RCC 7860 (cell line): ENCODE measurements at places on chromosomes 7 and 10.

GRCh38 chr7:23544913-23545354 is 13.2 kb upstream of the TRA2A start:
- peak; percentile 47 for DNase-seq

DNA sequence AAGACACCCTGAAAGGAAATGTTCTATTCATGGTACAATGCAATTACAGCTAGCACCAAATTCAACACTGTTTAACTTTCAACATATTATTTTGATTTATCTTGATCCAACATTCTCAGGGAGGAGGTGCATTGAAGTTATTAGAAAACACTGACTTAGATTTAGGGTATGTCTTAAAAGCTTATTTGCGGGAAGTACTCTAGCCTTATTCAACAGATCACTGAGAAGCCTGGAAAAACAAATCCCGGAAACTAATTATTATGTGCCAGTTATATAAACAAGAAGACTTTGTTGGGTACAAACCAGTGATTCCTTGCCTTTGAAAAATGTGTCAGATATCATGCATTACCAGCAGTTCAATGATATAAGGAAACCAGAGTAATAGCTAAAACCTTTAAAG is 160.1 kb downstream of the CFTR start:
- DNase-seq, result no peak

DNA sequence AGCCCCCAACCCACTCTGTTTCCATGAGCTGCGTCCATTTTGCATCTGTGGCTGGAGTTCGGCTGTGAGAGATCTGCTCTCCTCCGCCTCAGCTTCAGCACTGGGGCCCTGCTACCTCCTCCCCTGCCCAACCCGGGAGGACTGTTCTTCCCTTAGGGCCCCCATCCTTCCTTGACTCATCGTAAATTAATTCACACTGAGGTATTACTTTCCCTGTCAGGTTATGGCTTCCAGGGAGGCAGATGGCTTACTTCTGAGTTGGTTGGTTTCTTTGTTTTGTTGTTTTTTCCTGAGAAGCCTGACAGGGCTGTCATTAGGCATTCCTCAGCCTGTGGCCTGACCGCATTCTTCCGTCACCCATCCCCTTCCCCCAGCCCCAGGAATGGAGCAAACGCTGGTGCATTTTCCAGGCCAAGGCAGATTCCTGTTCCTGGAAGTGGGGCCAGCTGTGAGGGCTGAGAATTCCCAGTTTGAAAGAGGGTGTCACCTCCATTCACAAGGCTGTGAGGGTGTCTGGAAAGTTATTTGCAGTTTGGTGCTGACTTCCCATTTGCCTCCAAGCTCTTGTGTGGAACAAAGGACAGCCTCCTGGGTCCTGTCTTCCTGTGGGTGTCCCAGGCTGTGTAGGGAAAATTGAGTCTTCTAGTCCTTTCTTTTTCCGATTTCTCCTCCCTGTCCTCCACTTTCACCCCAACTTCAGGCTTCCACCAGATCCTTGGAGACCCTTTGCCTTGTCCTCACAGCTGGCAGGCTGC is 11.7 kb downstream of the CPA5 start:
- DNase-seq, result peak; percentile 99

DNA sequence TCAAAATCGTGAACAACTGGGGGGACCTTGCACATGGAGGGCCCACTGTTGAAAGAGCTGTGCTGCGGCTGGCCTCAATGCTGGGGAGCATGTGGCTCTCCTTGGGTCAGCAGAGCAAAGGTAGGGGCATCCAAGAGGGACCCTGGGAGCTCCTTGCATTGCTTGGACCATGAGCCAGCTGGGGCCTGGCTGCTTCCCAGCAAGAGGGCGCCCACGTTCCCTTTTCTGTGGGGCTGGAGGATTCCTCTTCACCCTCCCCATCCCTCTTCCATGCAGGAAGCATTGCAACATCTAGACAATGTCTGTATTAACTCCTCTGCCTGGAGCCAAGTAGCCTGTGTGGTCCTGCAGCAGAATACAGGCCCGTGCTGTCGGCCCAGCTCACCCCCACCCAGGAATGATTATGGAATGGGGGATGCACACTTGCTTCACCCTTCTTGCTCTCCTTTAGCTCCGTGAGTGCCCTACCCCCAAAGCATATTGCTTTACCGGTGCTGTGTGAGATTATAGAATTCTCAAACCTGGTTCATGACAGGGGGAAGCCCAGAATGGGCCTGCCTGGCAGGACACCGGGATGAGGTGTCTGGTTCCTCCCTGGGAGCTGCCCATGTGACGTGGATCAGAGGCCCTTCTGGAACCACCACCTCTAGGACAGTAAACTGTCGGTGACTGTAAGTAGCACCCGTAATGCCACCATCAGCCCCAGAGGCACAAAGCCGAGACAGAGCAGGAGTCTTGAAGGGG is 61.9 kb downstream of the SYPL1 start:
- DNase-seq, result no peak

- DNase-seq, result no peak
These were observed 16.5 kb downstream of the GRID1 start for GRCh38 chr10:86349940-86350630.

DNA sequence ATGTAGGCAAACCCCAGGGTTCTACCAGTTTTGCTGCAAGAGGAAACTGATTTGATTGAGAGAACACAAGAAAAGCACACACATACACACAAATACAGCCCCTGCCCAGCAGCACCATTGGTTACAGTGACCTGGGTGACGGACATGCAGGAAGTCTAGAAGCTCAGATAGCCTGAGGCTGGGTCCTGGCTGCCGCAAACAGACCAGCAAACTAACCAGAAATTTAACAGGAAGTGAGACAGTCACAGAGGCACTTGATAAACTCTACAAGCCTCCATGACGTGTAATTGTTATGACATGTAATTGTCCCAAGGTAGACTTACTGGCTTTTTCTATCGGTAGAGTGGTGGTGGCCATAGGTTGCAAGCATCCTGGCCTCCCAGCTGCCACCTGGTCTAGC is 58.9 kb downstream of the PRKAR2B start:
- DNase-seq, result no peak

DNA sequence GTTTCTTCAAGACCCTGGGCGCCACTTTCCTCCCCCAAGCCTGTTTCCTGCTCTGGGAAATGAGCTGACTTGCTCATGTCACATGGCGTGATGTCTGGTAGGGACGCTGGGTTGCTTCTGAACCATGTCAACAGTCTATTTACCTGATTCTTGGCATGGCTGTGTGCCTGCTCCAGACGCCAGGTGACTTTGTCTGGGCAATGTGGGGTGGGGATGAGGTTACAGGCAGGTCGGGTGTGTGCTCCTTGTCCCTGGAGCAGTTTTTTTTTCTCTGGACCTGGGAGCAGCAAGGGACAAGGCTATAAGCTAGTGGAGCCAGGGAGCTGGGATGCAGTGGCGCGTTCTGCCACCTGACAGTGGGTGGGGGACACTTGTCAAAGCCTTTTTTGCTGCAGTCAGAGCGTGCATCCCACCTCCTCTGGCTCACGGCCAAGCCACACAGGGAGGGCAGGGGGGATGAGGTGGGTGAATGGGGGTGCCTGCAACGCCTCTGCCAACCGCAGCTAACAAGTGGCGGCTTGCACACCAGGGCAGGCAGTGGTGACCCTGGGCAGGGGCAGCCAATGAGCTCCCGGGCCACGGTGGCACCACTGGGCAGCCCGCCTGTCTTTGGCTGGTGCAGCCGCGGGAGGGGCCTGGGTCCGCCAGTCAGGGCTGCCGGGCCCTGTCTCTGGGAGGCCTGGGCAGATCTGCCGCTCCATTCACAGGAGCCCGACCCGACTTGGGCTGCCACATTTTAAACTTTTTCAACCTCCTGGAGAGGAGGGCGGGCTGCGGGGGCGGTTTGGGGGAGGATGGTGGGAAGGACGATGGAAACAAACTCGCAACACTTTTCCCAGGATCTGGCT is 22.9 kb downstream of the DNAJB12 start:
- DNase-seq, result peak; percentile 92

- DNase-seq, result no peak
These were observed 13.2 kb downstream of the BAIAP2L1 start for GRCh38 chr7:98387544-98388226.

DNA sequence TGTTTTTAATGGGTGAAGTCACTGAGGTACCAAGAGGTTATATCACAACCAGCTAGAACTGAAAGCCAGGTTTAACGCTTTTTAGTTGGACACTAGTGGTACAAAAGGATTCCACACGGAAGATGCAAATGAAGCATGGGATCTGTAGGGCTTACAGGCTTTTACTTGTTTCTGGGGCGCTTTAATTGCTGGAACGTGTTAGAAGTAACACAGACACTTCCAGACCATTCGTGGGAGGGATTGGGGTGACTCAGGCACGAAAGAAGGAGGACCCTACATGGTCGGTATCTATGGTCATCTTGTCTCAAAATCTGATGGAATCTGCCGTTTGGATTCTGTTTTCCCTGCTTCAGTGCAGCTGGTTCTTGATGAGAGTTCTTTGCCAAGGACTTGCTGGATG is 1.0 kb downstream of the YKT6 start:
- peak; percentile 8 for DNase-seq

GRCh38 chr10:126177417-126178030 is 210.8 kb downstream of the ADAM12 start:
- DNase-seq, result no peak

DNA sequence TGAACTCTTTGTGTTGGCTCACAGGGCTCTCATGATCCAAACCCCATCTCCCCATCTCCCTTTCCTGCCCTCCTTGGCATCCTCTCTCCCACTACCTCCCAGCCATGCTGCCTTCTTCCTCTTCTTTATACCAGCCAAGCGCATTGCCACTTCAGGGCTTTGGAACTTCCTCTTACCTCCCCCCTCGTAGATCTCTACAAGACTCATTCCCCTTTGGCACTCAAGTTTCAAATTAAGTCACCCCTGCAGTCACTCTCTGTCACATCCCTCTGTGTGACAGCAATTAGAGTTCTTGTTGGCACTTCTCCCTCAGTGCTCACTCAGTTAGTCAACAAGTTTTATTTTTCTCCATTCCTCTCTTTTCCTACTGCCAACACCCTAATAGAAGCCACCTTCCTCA is 20.8 kb upstream of the NRP1 start:
- DNase-seq, result no peak

DNA sequence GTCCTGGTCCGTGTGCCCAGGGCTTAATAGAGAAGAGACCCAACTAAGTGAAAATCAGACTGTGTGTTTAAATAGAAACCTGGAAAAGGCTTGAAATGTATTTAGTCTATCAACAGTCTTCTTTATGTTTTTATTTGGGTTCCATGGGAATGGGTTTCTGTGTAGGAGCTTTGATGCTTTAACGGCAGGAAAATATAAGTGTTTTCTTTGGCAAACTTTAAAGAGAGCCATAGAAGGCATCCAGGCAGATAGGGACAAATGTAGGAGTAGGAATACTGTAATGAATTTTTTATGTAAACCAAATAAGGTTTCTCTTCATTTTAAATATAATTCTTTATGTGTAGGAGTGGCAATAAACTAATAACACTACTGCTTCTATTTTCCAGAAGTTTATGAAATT is 989.0 kb downstream of the GATA3 start:
- no peak for DNase-seq

DNA sequence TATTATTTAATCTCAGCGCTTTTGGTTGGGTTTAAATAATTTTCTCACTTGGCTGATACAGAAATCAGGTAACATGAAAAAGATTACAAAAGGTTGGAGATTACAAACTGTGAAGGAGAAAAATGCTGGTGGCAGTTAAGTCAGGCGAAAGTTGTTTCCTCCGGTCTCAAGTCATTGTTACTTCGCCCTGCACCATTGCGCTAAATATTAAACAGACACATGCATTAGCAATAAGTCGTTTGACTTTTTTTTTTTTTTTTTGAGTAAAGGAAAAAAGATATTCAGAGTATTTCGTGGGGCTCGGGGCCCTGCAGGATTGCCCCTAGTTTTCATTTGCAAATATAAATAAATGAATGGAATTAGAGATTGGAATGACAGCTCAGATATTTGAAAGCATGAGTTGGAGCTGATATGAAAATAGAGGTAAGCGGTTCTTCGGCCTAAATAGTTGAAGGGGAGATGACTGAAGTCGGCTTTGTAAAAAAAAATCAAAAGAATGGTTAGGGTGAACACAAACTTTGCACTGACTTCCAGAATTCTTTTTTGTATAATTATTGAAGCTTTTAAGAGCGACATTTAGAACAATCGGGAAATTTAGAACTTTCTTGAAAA is 914 bp downstream of the SDHAF3 start:
- DNase-seq, result no peak

DNA sequence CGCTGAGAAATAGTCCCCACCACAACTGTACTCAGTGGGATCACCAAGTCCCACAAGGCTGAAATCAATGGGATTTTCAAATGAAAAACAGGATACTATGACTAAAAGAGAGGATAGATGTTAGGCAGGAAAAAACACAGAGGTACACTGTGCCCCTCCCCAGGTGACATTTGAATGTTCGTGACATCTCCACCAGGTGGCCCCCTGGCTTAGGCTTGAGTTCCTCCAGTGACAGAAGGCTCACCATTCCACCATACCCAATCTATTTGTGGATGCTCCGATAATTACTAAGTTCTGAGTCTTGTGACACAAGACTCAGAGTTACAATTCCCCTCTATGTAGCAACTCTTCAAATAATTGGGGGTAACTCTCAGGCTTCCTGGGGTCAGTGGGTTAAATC is 77.5 kb upstream of the KCNMA1 start:
- no peak for DNase-seq

DNA sequence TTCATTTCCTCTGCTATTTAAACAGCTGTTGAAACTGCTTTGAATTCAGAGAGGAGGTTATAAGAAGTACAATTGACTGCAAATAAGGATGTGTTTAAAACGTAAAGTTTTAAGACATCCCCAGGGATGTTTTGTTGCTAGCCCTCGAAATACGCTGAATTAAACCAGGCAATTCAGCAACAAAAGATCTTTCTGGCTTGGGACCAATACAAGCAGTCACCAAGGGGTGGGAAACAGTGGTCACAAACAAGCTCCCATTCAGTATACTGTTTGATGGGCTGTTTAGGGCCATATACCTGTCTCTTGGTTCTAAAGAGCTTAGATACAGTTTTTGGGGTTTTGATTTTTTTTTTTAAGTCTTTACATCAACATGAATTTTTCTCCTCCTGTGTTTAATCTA is 446.3 kb upstream of the POT1 start:
- DNase-seq, result no peak

GRCh38 chr7:151351967-151352366 is 10.4 kb downstream of the NUB1 start:
- DNase-seq, result no peak

GRCh38 chr10:113053091-113053490 is 103.0 kb downstream of the TCF7L2 start:
- DNase-seq, result no peak

- DNase-seq, result no peak
These were observed 29.9 kb downstream of the CDK6 start for GRCh38 chr7:92806496-92806895.

DNA sequence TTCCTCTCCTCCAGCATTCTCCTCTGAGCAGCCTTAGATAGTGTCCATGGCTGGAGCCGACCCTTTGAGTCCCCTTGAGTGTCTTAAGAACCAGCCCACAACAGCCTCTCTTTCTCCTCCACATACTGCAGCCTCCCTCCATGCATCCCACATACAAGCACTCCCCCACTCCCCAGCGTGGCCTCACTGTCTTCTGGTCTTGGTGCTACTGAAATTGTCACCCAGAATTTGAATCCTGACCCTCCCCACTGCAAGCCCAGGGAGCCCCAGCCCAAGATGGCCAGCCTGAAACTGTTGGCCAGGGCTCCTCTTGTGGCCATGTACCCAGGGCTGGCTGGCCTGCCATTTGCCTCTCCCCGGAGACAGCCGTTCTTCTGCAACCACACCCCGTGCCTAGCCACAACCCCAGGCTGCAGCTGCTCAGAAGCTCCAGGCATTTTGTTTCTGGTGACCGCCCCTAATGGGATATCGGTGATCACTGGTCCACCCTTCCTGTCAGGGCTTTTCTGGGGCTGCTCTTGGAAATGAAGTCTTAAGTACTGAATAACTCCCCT is 18.8 kb upstream of the SH2D4B start:
- DNase-seq, result no peak
